EL (cell line): ENCODE measurements at places on chromosomes 4 and X.
A peak's percentile ranks its signal among the peaks of the same experiment; 100 is the strongest.

GRCh38 chr4:25926462-25926861 is 12.4 kb downstream of the SMIM20 start:
- no peak for DNase-seq

DNA sequence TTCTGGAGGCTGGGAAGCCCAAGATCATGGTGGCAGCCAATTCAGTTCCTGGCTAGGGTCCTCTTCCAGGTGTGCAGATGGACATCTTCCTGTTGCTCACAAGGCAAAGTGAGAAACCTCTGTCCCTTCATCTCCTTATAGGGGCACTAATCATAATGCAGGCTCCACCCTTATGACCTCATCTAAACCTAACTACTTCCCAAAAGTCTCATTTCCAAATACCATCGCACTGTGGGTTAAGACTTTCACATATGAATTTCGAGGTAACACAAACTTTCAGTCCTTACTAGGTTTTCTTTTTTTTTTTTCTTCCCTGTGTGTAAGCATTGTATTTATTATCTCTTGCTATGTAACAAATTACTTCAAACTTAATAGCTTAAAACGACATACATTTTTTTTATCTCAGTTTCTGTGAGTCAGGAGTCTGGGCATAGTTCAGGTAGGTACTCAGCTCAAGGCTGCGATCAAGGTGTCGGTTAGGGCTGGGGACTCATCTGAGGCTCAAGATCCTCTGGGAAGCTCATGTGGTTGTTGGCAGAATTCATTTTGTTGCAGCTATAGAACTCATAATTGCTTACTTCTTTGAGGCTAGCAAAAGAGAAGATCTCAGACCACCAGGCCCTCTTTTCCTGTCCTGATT is 204.7 kb upstream of the STK26 start:
- no peak for DNase-seq

DNA sequence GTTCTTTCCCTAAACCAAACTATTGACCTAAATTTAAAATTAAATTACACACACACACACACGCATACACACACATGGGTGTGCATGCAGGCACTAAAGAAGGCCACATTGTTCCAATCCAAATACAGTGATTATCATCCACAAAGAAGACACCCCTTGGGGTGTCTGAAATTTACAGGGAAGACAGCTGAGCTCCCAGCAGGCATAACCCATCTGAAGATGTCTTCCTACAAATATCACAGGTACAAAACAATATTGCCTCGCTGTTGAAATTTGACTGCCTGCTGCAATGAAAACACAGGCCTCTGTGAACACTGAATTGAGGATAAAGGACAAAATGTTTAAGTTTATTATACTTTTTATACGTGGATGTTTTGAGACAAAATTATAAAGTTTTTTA is 50.2 kb upstream of the SLC7A11 start:
- DNase-seq = no peak

DNA sequence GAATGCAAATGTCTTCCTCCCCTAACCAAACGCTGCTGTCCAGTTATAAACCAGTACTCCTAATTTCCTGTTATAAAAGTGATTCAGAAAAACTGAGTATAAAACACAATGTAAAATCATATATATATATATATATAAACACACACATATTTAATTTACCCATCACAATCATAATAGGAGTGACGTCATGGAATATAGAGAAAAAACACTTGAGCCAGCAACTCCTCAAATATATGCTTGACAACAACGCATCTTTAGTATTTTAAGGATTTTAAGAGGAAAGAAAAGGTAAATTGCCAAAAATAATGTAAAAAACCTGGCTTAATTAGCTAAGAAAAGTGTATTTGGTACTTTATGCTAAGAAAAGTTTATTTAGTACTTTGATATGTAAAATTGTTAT is 2701.7 kb downstream of the PCDH7 start:
- DNase-seq = no peak

DNA sequence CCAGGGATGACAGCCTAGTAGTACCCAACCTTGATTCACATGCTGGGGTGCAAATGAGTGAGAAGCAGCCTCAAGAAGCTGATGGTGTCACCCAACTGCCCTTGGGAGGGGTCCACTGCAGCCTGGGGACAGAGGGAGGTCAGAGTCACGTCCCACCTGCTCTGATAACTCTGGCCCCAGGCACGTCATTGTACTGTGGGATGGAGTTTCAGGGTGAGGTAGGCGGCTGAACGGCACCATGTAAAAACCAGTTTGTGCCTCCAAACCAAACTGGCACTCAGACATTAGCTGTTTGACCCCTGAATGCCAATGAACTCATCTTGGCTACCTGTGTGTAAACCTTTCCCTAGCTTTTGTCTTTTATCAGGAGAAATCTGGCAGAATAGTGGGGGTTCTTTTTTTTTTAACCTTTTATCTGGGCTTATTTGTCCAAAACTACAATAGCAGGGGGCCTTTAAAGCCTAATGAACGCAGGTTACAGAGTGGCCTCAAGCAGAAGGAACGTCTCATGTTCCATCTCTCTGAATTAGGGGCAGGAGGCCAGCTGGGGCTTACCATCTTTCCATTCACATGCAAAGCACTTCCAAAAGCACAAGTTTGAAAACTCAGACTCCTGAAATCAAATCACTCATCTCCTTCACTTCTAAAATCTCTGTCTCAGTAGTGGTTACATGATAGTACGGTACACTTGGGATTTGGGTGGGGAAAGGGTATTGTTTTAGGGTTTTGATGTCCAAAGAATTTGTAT is 89.4 kb downstream of the IRF2 start:
- DNase-seq = no peak

GRCh38 chrX:11665168-11666111 is at the start of gene ARHGAP6:
Gene ARHGAP6 (minus strand): TSS chrX:11665920. CDS start chrX:11664828, 1,092 bp downstream.
- DNase-seq = peak; percentile 62

GRCh38 chr4:37490391-37491347 is 195.5 kb downstream of the RELL1 start:
- DNase-seq = no peak

GRCh38 chr4:131526686-131527085 is 1622.4 kb upstream of the PCDH10 start:
- no peak for DNase-seq

DNA sequence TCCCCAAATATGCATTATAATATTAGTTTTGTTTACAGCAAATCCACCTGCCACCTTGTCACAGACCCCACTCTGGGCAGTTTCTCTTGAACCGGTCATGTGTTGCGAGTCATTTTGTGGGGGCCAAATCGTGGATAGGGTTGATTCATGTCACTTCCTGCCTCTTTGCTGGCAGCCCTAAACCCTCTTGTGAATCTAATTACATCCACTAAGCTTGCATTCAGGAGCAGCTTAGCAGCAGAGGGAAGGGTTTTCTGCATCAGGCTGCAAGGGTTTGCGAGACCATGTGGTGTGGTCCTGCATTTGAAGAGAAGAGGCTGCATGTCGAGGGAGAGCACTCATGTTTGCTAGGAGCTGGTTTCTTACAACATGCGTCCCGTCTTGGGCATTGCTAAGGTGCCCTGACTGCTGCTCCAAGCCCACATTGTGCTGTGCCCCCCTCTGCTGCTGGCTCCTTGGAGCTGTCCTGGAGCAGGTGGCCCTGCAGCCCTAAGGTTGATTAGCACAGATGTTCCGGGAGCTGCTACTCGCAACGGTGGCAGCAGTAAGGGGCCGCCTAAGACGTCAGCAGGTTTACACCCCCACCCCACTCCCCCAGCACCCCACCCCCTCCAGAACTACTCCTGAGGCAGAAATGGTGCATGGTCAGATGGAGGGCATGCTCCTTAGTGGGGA is 88.9 kb upstream of the CLDN34 start:
- peak; percentile 13 for DNase-seq

GRCh38 chrX:115112411-115112810 is 76.8 kb upstream of the RBMXL3 start:
- DNase-seq = no peak

DNA sequence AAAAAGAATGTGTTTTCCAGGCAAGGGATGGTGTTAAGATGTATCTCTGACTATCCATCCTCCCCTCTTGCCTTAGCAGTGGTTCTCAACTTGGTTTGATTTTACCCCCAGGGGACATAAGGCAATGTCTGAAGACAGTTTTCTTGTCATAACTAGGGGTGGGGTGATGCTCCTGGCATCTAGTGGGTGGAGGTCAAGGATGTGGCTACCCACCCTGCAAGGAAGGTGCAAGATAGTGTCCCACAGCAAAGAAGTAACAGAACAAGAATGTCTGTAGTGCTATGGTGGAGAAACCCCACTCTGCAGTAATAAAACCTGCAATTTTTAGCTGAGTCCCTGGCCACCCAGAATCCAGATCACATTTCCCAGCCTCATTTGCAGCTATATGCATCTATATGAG is 81.2 kb upstream of the TBL1X start:
- DNase-seq = no peak

DNA sequence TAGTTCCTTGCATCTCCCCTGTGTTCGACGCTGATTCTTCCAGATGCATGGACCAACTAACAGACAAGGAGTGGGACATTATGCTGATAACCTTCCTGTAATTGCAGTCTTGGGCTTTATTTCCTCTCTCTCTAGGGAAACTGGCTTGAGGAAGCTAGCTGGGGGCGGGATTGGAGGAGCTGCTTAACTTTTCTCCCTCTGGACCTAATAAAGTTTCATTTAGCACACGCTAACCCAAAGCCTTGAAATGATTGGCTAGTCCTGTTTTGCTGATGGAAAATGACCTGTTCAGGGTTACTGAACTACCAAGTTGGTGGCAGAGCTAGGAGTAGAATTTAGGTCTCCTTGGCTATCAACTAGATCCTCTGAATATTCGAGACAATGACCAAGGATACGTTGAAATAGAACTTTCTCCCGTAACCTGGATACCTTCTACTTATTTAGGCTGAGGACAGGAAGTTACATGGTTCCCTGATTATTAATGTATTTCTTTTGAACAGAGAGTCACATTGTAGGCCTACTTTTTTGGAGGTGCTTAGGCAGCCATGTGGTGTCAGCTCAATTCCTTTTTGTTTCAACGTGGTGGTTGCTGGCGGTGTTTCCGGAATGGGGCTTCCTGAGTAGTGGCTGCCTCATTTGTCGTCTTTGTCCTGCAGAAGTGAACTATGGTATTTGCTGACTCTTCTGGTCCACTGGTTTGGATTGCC is 2.0 kb downstream of the PGK1 start:
- DNase-seq = no peak

- DNase-seq = no peak
These were observed 1040.7 kb downstream of the RAPGEF2 start for GRCh38 chr4:160143574-160143973.

- DNase-seq = peak; percentile 70
These were observed 14.3 kb upstream of the UBA1 start for GRCh38 chrX:47179221-47179927.

DNA sequence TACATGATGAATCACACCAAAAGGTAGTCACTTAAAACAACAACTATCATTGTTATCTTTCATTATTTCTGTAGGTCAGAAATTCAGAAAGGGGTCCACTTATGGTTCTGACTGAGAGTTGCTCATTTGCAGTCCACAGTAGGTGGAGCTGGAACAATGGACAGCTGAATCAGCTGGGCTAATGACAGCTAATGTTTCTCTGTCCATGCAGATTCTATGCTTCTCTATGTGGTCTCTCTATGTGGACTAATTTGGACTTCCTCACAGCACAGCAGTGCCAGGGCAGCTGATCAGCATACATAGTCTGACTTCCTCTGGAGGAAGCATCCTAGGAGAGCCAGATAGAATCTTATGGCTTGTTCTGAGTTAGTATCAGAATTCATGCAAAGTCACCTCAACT is 131.7 kb upstream of the INTU start:
- peak; percentile 11 for DNase-seq

- DNase-seq = peak; percentile 76
These were observed 12.3 kb downstream of the PDGFC start for GRCh38 chr4:156959298-156959702.

DNA sequence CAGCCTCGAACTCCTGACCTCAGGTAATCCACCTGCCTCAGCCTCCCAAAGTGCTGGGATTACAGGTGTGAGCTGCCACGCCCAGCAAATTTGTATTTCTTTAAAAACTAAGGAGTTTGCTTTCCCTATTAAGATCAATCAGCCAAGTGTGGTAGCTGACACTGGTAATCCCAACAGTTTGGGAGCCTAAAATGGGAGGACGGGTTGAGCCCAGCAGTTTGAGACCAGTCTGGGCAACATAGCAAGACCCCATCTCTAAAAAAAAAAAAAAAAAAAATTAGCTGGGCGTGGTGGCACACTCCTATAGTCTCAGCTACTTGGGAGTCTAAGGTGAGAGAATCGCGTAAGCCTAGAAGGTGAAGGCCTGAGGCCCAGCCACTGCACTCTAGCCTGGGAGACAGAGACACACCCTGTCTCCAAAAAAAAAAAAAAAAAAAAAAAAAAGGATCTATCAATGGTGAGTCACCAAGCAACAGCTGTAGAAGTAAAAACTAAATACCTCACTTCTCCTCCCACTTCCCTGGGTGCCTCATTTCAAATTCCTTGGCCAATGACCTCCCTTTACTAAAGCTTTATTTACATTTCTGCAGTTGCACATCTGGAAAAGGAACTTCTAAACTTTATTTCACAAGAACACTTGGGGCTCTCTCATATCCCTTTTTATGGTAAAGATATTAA is 54.5 kb downstream of the LDB2 start:
- peak; percentile 64 for DNase-seq

DNA sequence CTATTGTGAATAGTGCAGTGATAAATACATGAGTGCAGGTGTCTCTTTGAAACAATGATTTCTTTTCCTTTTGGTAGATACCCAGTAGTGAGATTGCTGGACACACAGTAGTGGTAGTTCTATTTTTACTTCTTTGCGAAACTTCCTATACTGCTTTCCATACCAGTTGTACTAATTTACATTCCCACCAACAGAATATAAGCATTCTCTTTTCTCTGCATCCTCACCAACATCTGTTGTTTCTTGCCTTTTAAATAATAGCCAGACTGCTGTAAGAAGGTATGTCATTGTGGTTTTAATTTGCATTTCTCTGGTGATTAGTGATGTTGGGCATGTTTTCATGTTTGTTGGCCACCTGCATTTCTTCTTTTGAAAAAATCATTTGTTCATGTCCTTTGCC is 105.9 kb downstream of the COL4A6 start:
- DNase-seq = no peak

- DNase-seq = peak; percentile 27
These were observed 72.2 kb upstream of the RBPJ start for GRCh38 chr4:26248647-26249046.

- no peak for DNase-seq
These were observed 56.6 kb upstream of the NRK start for GRCh38 chrX:105765691-105766090.

DNA sequence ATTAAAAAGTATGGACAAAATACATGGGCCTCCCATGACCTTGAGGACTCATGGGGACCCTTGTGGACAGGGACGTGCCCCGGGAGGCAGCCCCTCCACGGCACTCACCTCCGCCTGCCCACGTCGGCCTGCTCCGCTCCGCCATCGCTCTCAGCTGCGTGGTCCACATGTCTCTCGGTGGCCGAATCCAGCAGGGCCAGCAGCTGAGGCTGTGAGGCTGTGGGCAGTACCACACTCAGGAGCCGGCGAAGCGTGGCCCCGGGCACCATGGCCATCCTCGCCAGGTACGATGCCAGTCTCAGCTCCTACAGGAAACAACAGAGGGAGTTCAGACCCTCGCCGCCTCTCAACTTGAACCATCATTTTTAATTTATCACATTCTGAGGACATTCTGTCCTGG is 140.0 kb downstream of the EVC2 start:
- no peak for DNase-seq
